ENCODE measurements at places on chromosomes 3 and 15. TPM values are rescaled to one million over a fixed set of nuclear protein-coding genes. Genes with fewer than 3 reads are reported as not detected.
A peak's percentile ranks its signal among the peaks of the same experiment; 100 is the strongest.

PRRT3 gene
- 1.9 TPM for total RNA-seq

DNA sequence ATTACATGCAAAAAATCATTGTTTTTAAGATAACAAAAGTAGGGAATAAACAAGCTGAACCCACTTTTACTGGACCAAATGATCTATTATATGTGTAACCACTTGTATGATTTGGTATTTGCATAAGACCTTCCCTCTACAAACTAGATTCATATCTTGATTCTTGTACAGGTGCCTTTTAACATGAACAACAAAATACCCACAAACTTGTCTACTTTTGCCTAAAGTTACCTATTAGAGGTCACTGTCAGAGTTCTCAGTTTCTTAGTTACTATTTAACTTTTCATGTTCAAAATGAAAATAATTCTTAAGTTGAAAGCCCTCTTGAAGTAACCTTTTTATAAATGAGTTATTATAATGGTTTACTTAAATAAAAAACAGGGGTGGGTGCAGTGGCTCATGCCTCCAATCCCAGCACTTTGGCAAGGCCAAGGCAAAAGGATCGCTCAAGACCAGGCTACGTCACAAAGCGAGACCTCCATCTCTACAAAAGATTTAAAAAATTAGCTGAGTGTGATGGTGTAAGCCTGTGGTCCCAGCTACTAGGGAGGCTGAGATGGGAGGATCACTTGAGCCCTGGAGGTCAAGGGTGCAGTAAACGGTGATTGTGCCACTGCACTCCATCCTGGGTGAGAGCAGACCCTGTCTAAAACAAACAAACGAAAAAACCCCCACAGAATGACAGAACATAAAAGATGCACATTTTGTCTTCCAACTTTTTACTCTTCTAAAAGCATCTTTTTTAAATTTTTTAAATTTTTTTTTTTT, 16.0 kb downstream of the ACTR8 start:
- H3K36me3 ChIP-seq, result peaks cover 22% of the 10 kb centered on the region
- H3K4me1 ChIP-seq, result no peaks in the 10 kb centered on the region
- H3K4me3 ChIP-seq, result no peak overlapping the region
- no peak overlapping the region for H3K27ac ChIP-seq
- no peak for DNase-seq

GRCh38 chr15:88069561-88069960, 187.0 kb downstream of the NTRK3 start:
- H3K4me3 ChIP-seq, result no peak overlapping the region
- no peak for DNase-seq
- H3K27me3 ChIP-seq, result no peaks in the 10 kb centered on the region
- H3K4me1 ChIP-seq, result peaks cover 13% of the 10 kb centered on the region
- H3K27ac ChIP-seq, result no peak overlapping the region

DUOXA2 gene
- not detected for total RNA-seq

DNA sequence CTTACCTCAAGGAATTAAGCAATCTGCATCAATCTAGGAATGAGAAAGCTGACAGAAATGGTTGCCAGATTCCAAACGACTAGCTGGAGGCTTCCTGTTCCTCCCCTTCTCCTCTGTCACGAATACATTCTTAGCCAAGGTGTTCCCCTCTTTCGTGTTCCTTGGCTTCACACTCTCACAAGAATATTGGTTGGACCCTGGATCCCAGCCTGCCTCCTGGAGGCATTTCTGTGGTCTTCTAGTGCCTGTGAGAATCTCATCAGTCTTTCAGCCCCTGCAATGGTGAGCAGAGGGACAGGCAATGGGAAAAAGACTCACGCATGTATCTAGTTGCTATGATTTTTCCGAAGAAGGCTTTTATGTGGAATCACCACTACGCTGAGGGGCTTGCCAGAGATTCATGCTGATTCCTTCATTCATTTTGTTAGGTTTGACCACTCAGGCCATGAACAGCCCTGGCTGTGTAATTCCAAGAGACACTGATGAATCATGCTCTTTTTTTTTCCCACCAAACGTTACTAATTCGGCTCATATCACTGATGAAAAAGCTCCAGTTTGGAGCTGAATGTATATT, 1.6 kb upstream of the P3H2 start:
- DNase-seq, result no peak
- no peak overlapping the region for H3K27ac ChIP-seq
- H3K27me3 ChIP-seq, result peaks cover 5% of the 10 kb centered on the region
- peaks cover 6% of the 10 kb centered on the region for H3K4me1 ChIP-seq
- H3K36me3 ChIP-seq, result peaks cover 6% of the 10 kb centered on the region

- peak overlapping the region; percentile 34 for H3K27ac ChIP-seq
- peaks cover 43% of the 10 kb centered on the region for H3K4me1 ChIP-seq
- DNase-seq, result no peak
- H3K27me3 ChIP-seq, result peaks cover 3% of the 10 kb centered on the region
Measured at GRCh38 chr15:84831028-84831427, 13.9 kb downstream of the ALPK3 start.

NDUFAF3 gene
- 32.3 TPM for total RNA-seq

DNA sequence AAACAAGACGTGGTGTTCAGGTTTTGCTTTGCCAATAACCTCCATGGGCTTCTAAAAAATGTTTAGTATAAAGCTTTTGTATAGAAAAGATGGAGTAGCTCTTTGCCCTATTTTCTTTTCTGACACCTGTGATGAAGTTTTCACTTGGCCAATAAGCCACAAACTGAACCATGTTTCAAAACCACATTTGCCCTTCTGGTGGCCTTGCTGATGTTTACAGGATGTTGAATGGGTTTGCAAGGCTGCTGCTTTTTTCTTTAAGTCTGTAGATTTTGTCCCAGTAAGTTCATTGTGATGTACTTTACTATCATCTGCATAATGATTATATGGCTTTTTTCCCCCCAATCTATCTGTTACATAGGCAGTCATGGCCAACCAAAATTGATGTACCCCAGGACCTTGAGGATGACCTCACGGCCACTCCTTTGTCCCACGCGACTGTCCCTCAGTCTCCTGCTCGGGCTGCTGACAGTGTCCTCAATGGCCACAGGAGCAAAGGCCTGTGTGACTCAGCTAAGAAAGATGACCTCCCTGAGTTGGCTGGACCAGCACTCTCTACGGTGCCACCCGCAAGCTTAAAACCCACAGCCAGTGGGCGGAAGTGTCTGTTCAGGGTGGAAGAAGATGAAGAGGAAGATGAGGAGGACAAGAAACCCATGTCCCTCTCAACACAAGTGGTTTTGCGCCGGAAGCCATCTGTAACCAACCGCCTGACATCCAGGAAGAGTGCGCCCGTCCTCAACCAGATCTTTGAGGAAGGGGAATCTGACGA, 60.8 kb downstream of the SNRK start:
- no peak for DNase-seq
- H3K4me3 ChIP-seq, result no peak overlapping the region
- H3K27me3 ChIP-seq, result peaks cover 10% of the 10 kb centered on the region
- peaks cover 24% of the 10 kb centered on the region for H3K4me1 ChIP-seq
- H3K36me3 ChIP-seq, result peaks cover 84% of the 10 kb centered on the region

PLCH1 gene
- total RNA-seq, result 20.9 TPM

DNA sequence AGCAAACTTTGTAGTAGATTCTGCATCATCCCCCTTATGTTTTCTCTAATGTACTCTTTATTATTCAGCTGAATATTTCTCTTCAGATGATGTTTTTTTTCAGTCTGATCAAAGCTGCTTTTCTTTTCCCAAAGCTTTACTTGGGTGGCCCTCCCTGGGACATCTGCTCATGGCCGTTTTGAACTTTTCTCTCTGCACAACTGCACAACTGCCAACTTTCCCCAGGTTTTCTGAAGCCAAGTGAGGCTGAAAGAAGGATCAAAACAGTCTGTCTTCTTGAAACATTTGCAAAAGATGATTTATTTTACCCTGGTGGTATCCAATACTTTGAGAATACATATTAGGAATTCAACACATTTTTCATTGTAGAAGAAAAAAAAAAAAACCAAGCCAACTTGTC, 43.0 kb downstream of the GASK1A start:
- H3K27me3 ChIP-seq, result peaks cover 3% of the 10 kb centered on the region
- no peaks in the 10 kb centered on the region for H3K4me1 ChIP-seq
- no peak overlapping the region for H3K27ac ChIP-seq
- no peak for DNase-seq
- no peak overlapping the region for H3K4me3 ChIP-seq

- no peaks in the 10 kb centered on the region for H3K36me3 ChIP-seq
- no peaks in the 10 kb centered on the region for H3K27me3 ChIP-seq
- H3K4me1 ChIP-seq, result no peaks in the 10 kb centered on the region
- H3K4me3 ChIP-seq, result no peak overlapping the region
- peak; percentile 47 for DNase-seq
- no peak overlapping the region for H3K27ac ChIP-seq
Measured at GRCh38 chr3:46442576-46443530, 21.9 kb downstream of the LTF start.

DNA sequence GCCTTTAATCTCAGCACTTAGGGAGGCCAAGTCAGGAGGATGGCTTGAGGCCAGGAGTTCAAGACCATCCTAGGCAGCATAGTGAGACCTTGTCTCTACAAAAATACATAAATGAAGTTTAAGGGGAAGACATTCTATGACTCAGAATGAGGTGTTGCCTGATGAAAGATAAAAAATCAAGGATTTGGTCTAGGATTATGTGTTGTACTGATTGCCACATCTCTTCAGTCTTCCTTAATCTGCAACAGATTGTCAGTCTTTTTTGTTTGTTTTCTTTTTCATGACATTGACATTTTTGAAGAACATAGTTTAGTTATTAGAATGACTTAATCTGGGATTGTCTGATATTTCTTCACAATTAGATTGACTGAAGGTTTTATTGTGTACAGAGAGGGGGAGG, 26.3 kb upstream of the DPPA4 start:
- H3K36me3 ChIP-seq, result no peaks in the 10 kb centered on the region
- no peak for DNase-seq
- H3K4me3 ChIP-seq, result no peak overlapping the region
- no peak overlapping the region for H3K27ac ChIP-seq
